ENCODE measurements at places on chromosomes 13 and 19. TPM values are rescaled to one million over a fixed set of nuclear protein-coding genes. Genes with fewer than 3 reads are reported as not detected.

ZNF845 gene
- polyA plus RNA-seq, result 5.9 TPM

ACTMAP gene
- polyA plus RNA-seq, result 2.9 TPM

PTH2 gene
- polyA plus RNA-seq, result not detected

RDH8 gene
- polyA plus RNA-seq, result not detected

C1QTNF9 gene
- 0.11 TPM for polyA plus RNA-seq
